ENCODE measurements at places on chromosomes 5 and 9.

GRCh38 chr9:136962701-136963248 lies 10.7 kb downstream of the LCN12 start:
- no peak for DNase-seq

DNA sequence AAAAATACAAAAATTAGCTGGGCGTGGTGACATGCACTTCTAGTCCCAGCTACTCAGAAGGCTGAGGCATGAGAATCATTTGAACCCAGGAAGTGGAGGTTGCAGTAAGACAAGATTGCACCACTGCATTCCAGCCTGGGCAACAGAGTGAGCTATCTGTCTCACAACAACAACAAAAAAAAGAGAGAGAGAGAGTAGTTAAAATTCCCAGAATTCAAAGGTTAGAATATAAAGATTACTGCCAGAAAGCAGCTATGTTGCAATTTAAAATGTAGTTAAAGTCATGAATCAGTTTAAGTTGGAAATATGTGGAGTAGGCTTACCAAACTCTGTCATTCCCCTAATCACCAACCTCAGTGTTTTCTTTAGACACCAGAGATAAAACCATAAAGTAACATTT lies 58.7 kb upstream of the SUSD1 start:
- no peak for DNase-seq

- no peak for DNase-seq
Measured at GRCh38 chr9:22423566-22423965, 23.1 kb upstream of the DMRTA1 start.

- no peak for DNase-seq
Measured at GRCh38 chr5:142777099-142777498, 6.9 kb downstream of the ARHGAP26 start.

- no peak for DNase-seq
Measured at GRCh38 chr5:133520062-133520461, 92.3 kb downstream of the FSTL4 start.

GRCh38 chr5:125480911-125481310 lies 734.5 kb upstream of the ZNF608 start:
- no peak for DNase-seq

- no peak for DNase-seq
Measured at GRCh38 chr9:115522912-115523311, 405.0 kb upstream of the TNC start.

DNA sequence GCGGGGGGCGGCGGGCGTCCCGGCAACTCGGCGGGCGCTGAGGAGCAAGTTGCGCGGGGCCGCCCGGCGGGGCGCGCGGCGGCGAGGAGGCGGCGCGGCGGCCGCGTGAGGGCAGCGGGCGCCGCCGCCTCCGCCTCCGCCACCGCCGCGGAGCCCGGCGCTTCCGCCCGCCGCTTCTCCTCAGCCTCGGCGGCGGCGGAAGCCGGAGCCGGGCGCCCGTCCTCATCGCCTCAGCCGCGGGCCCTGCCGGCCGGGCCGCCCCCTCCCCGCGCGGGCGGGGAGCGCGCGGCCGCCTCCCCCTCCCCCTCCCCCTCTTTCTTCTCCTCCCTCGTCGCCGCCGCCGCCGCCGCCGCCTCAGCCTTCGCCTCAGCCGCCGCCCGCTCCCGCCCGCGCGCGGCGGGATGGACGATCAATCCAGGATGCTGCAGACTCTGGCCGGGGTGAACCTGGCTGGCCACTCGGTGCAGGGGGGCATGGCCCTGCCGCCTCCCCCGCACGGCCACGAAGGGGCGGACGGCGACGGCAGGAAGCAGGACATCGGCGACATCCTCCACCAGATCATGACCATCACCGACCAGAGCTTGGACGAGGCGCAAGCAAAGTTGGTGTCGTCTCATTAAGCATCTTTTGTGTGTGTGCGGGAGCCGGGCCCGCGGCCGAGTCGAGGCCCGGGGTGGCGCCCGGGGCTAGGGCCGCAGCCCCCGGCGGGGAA lies at the start of gene PBX3:
PBX3 (plus strand) TSS at position 321 of the 712 bp plus-strand sequence.
- peak; percentile 49 for DNase-seq

DNA sequence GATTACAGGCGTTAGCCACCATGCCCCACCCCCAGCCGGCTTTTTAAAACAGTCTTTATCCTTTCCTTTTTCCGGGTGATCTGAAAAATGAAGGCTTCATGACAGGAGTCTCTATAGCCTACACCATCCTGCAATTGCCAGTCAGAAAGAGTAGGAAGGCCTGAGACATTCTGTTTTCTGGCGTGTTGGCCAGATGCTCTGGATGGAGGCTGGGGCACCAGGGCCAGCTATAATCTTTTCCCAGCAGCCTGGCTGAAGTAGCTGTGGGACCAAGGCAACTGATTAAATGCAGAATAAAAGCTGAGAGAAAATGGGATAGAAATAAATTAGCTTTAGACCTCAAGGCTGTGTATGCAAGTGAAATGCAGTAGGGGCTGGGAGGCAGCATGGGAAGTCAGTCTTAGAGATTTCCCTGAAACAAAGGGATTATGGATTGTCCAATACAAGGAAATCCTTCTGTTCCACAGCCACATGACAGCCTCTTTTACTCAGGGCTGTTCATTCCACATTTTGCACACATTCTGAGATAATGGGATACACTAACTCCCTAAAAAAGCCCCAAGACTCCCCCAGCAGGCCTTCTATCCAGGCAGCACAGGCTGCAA lies 116.0 kb upstream of the LRRTM2 start:
- no peak for DNase-seq

DNA sequence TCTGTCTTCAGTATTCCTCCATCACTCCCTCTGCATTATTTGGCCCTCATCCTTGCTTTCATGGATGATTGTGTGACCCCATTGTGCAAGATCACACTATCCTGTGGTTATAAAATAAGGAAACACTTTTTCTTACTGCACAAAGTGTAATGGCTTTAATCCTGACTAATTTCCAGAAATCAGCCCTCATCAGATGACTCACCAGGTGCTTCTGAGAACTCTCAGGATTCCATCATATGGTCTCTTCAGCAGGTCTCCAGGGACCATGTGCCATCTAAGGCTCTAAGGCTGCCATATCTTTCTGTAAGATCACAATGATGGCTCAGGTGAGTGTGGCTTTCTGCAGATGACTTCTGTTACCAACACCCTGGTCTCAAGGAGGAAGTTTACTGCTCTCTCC lies 27.3 kb upstream of the FER start:
- DNase-seq = no peak

- no peak for DNase-seq
Measured at GRCh38 chr5:118193194-118193905, 795.0 kb downstream of the DTWD2 start.

DNA sequence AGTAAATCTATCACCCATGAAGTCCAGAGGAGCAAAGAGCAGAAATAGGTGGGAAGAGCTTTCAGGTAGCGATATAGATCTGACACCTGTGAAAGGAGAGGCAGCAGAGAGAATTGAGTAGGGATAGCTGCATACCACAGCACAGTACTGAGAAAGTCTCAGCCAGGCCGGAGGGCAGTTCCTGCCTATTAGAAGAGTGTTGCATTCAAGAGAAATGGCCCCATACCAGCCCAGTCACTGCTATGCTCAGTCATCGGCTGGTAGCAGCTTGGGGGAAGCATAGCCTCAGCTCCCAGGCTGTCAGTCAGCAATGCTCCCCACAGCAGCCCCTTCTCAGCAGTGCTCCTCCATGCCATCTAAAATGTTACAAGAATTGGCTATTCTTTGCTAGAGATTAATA lies 285.1 kb upstream of the CDH6 start:
- DNase-seq = no peak

DNA sequence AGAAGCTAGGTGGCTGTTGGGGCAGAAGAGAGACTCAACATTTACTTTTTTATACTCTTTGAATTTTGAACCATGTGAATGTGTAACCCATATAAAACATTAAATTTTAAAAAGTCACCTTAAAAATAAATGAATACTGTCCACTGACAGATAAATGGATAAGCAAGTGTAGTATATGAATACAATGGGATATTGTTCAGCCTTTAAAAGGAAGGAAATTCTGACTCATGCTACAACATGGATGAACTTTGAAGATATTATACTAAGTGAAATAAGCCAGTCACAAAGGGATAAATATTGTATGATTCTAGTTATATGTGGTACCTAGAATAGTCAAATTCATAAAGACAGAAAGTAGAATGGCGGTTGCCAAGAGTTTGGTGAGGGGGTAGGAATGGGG lies 113.9 kb downstream of the TMEM174 start:
- DNase-seq = no peak

- DNase-seq = no peak
Measured at GRCh38 chr9:3386753-3387152, 139.0 kb downstream of the RFX3 start.

GRCh38 chr9:8823131-8823895 lies 1023.7 kb upstream of the DMAC1 start:
- no peak for DNase-seq

GRCh38 chr5:67681703-67682102 lies 485.1 kb upstream of the CD180 start:
- no peak for DNase-seq

- DNase-seq = no peak
Measured at GRCh38 chr5:36658038-36658756, 51.8 kb downstream of the SLC1A3 start.

DNA sequence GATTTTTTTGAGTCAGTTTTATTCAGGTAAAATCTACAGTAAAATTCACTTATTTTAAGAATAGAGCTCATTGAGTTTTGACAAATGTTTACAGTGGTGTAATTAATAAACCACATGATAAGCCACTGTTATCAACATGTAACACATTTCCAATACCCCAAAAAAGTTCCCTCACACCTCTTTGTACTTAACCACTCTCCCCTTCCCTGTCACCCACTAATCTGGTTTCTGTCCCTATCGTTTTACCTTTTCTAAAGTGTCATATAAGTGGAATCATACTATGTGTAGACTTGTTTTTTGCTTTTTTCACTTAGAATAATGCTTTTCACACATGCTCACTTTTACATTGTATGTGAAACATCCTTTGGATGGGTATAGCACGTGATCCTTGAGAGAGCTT lies 127.2 kb downstream of the KDM4C start:
- DNase-seq = no peak

Data from NCI-H1436 (cell line).